ENCODE measurements at places on chromosomes 7 and 10.

DNA sequence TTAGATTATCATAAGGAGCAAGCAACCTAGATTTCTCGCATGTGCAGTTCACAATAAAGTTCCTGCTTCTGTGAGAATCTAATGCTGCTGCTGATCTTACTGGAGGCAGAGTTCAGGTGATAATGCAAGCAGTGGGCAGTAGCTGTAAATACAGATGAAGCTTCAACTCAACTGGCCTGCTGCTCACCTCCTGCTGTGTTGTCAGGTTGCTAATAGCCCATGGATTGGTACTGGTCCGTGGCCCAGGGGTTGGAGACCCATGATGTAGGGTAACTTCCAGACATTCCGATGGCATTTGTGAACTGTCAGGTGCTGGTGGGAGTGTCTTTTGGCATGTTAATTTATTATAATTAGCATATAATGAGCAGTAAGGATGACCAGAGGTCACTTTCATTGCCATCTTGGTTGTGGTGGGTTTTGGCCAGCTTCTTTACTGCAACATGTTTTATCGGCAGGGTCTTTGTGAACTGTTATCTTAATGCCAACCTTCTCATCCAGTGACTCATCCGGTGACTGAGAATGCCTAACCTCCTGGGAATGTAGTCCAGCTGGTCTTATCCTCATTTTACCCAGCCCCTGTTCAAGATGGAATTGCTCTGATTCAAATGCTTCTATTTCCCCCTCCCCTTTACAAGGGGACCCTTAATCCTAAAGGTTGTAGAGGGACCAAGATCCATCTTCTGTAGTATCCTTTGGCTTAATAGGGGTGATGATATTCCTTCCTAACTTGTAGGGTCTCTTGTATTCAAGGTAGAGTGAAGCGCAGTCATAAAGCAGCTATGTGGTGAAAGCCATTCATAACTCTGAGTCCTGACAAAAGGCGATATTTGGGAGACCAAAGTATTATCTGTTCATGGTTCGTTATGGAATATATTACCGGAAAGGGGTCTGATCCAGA is 165.8 kb downstream of the CCSER2 start:
- DNase-seq, result no peak

GRCh38 chr10:69418052-69418752 is 1.5 kb upstream of the TACR2 start:
- no peak for DNase-seq

- DNase-seq, result no peak
Measured at GRCh38 chr10:55742487-55742886, 618.6 kb downstream of the ZWINT start.

- DNase-seq, result no peak
Measured at GRCh38 chr10:34817586-34817985, 2.5 kb upstream of the PARD3 start.

DNA sequence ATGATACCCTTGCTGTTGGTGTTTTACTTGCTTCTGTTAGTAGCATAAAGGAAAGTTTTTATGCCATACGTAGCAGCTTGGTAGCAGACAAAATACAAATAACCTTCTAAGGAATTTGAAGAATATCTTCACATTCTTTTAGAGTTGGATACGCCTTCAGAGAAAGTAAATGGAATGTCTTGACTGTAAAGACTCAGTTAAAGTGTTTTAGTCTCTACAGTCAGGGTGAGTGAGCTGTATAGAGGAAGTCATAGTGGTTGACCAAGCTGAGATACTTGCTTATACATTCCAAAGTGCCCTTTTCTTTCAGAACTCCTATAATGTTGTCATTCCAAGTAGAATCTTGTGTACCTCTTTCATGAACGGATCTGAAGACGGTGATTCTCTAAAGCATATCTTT is 37.7 kb downstream of the RABGEF1 start:
- peak; percentile 9 for DNase-seq

- no peak for DNase-seq
Measured at GRCh38 chr7:88062238-88062637, 128.2 kb downstream of the ADAM22 start.
